Trophoblast cell (in vitro differentiated cells and primary cell): ENCODE measurements at places on chromosomes 3 and 15.

DNA sequence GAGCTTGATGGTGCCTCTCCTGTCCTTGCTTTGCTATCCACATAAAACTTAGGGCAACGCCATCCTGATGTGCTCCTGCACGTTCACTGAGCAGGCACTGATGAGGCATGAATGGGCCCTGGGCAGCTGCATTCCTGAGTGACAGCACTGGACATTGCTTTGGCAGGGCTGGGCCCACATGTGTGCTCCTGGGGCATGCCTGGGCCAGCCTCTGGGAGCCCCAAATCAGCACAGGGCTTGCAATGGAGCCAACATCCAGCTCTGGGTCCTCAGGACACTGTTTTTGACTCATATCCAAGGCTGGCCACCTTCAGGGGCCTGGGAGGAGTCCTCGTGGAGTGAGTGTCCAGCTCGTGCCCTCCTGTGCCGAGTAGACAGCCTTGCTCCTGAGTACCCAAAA is 5.9 kb upstream of the TKT start:
- no peaks in the 10 kb centered on the region for H3K36me3 ChIP-seq
- H3K4me3 ChIP-seq: no peak overlapping the region
- H3K4me1 ChIP-seq: peaks cover 6% of the 10 kb centered on the region

GRCh38 chr3:58628823-58629562 is 37.6 kb downstream of the FAM3D start:
- H3K4me1 ChIP-seq: no peaks in the 10 kb centered on the region
- no peak overlapping the region for H3K27ac ChIP-seq
- no peaks in the 10 kb centered on the region for H3K27me3 ChIP-seq
- no peak overlapping the region for H3K4me3 ChIP-seq
- no peaks in the 10 kb centered on the region for H3K36me3 ChIP-seq

GRCh38 chr3:112745567-112746248 is 101.0 kb downstream of the CD200R1L start:
- no peak overlapping the region for H3K4me3 ChIP-seq
- H3K27ac ChIP-seq: no peak overlapping the region
- no peaks in the 10 kb centered on the region for H3K27me3 ChIP-seq
- no peaks in the 10 kb centered on the region for H3K36me3 ChIP-seq

DNA sequence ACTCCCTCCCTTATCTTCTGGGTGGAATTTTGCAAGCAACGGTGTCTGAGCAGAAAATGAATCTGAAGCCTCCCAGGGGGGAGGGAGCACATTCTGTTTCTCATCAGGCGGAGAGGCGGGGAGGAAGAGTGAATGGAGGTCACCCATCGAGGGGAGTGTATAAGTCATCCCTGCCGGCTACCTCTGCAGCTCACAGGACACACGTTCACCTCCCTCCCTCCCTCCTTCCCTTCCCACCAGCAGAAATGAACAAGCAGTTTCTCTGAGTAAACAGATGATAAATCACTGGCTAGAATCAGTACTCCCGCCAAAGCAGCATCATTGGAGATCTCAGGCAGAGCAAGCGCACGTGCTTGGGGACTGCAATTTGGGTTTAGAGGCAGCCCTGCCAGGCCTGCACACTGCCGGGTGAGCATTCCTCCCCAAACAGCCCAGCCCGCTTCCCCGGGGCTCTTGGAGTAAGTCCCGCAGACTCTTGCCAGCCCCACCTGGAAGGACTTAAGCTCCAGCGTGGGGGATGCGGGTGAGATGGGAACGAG is 38.3 kb downstream of the CPN2 start:
- no peak for DNase-seq
- no peak overlapping the region for H3K4me3 ChIP-seq
- no peaks in the 10 kb centered on the region for H3K36me3 ChIP-seq
- H3K27me3 ChIP-seq: peaks cover 6% of the 10 kb centered on the region

DNA sequence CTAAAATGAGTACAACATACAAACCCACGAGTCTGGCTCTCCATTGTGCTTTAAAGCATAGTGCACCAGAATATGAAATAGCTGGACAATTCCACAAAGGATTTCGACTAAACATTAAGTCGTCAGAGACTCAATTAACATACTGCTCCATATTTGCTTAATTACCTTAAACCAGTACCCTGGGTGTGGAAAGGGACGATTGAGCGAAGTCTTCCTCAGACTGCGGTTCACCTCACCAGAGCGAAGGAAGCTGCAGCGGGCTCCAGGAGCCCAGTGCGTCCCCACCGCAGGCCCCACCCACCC is 218 bp upstream of the TRPC1 start:
- H3K36me3 ChIP-seq: no peaks in the 10 kb centered on the region
- no peaks in the 10 kb centered on the region for H3K27me3 ChIP-seq
- DNase-seq: no peak
- H3K27ac ChIP-seq: no peak overlapping the region

DNA sequence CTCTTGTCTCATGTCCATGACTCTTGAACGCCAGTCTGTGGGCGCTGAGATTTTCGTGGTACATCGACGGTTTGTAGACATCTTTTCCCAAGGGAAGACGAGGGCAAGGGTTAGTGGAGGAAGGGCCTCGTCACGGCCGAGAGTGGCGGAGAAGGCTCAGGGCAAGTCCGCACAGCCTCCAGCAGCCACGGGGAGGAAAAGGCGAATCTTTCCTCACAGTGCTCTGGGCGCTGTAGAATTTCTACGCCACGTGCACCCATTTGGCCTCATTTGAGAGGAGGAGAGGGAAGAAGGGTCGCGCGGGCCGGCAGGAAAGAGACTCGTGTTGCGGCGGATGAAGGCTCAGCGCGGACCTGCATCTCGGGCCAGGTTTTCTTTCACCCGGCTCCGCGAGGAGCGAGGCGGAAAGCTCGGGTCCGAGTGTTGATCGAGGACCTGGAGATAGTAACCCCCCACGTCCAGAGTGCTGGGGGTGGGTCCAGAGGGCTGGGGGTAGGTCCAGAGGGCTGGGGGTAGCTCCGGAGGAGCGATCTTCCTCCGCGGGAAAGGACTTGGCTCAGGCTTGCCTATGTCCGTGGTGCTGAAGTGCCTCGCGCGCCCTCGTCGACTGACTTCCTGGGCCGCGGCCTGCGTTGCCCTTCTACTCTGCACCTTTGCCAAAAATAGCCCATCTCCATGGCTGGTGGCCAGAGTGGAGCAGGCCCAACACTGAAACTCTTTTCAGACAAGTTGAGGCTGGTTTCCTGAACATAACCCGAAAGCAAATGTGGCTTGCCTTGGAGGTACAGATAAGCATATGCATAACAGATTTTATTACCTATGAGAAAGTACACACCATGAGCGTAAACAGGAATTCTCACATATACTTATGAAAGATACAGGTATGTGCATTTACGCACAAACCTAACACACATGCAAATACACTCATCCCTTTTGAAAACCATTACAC is 1.1 kb downstream of the SLC35G2 start:
- no peak overlapping the region for H3K27ac ChIP-seq
- peaks cover 14% of the 10 kb centered on the region for H3K4me1 ChIP-seq
- peaks cover 3% of the 10 kb centered on the region for H3K27me3 ChIP-seq
- H3K36me3 ChIP-seq: no peaks in the 10 kb centered on the region
- H3K4me3 ChIP-seq: peak overlapping the region; percentile 68

DNA sequence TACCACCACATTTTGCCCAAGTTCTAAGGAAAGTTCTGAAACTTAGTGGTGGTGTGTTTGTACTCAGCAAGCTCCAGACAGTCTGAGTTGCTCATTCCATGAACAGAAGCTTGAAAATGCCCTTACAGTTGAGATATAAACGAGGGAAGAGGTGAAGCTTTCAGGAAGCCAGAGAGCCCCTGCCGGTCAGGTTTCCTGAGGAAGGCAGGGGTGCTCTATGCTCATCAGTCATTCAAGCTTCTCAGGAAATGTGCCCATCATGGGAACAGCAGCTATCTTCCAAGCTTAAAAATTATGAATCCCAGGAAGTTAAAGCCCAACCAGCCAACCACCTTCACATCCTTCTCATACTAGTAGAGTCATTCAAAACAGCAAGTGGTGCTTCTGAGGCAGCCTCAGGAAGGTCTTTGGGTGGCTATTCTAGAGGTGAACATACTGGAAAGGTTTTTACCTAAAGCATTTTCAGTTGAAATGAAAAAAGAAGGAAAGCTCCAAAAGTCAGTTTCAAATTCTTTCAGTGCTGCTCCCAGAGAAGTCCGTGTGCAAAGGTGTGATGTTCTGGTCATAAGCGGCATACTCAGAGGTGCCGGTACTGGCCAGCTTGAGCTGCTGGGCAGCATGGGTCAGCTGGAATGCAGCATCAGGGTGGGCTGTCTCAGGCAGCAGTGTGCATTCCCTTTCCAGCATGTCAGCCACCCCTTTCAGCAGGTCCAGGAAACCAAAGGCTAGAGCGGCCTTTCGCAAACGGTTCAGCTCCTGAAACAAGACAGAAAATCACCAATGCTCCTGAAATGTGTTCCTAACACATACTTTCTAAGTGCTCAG is 31.8 kb downstream of the INTS14 start:
- no peak overlapping the region for H3K27ac ChIP-seq
- peaks cover 6% of the 10 kb centered on the region for H3K36me3 ChIP-seq
- no peaks in the 10 kb centered on the region for H3K27me3 ChIP-seq
- no peak for DNase-seq

GRCh38 chr15:65630760-65631159 is 9.0 kb downstream of the SLC24A1 start:
- no peaks in the 10 kb centered on the region for H3K36me3 ChIP-seq
- no peaks in the 10 kb centered on the region for H3K27me3 ChIP-seq
- H3K4me1 ChIP-seq: no peaks in the 10 kb centered on the region
- H3K27ac ChIP-seq: no peak overlapping the region
- H3K4me3 ChIP-seq: no peak overlapping the region
- DNase-seq: no peak

GRCh38 chr3:15345608-15346137 is 13.3 kb upstream of the SH3BP5 start:
- no peaks in the 10 kb centered on the region for H3K27me3 ChIP-seq
- H3K36me3 ChIP-seq: no peaks in the 10 kb centered on the region
- no peak for DNase-seq
- no peak overlapping the region for H3K4me3 ChIP-seq

- H3K4me3 ChIP-seq: no peak overlapping the region
- DNase-seq: no peak
- H3K27me3 ChIP-seq: no peaks in the 10 kb centered on the region
- H3K4me1 ChIP-seq: no peaks in the 10 kb centered on the region
Observed at GRCh38 chr3:139455855-139456254, 20.5 kb downstream of the RBP2 start.

GRCh38 chr3:131047582-131047981 is 20.9 kb downstream of the NEK11 start:
- H3K4me1 ChIP-seq: peaks cover 2% of the 10 kb centered on the region
- H3K36me3 ChIP-seq: no peaks in the 10 kb centered on the region
- no peak overlapping the region for H3K4me3 ChIP-seq

- no peaks in the 10 kb centered on the region for H3K4me1 ChIP-seq
- no peaks in the 10 kb centered on the region for H3K36me3 ChIP-seq
- DNase-seq: no peak
- H3K4me3 ChIP-seq: no peak overlapping the region
- H3K27ac ChIP-seq: no peak overlapping the region
Observed at GRCh38 chr3:118011910-118012309, 1022.7 kb downstream of the IGSF11 start.

GRCh38 chr3:111210866-111211564 is 139.4 kb downstream of the NECTIN3 start:
- no peak overlapping the region for H3K27ac ChIP-seq
- H3K36me3 ChIP-seq: peaks cover 2% of the 10 kb centered on the region
- H3K4me1 ChIP-seq: no peaks in the 10 kb centered on the region
- H3K27me3 ChIP-seq: no peaks in the 10 kb centered on the region
- no peak for DNase-seq

- peaks cover 2% of the 10 kb centered on the region for H3K36me3 ChIP-seq
- DNase-seq: no peak
- no peaks in the 10 kb centered on the region for H3K27me3 ChIP-seq
- H3K27ac ChIP-seq: no peak overlapping the region
Observed at GRCh38 chr3:141279077-141279967, 47.7 kb downstream of the PXYLP1 start.
